ENCODE measurements at places on chromosomes 5 and 9.

DNA sequence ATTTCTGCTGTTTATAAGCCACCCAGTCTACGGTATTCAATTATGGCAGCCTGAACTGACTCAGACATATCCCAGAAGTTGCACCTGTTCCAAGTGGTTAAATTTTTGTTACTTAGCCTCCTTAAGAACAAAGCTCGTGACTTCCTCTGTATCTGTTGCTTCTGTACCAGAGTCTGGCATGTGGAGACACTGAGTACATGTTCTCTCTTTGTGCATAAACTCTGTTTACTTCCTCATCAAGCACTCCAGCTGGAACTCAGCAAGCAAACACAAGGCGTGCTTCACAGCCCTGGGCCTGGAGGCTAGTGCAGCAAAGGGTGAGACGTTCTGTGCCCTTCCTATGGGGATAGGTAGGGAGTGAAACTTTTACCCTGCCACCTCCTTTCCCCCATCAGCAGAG lies 19.0 kb downstream of the C9orf152 start:
- no peak for DNase-seq

GRCh38 chr5:110201791-110202190 lies 512.1 kb downstream of the MAN2A1 start:
- DNase-seq, result no peak

DNA sequence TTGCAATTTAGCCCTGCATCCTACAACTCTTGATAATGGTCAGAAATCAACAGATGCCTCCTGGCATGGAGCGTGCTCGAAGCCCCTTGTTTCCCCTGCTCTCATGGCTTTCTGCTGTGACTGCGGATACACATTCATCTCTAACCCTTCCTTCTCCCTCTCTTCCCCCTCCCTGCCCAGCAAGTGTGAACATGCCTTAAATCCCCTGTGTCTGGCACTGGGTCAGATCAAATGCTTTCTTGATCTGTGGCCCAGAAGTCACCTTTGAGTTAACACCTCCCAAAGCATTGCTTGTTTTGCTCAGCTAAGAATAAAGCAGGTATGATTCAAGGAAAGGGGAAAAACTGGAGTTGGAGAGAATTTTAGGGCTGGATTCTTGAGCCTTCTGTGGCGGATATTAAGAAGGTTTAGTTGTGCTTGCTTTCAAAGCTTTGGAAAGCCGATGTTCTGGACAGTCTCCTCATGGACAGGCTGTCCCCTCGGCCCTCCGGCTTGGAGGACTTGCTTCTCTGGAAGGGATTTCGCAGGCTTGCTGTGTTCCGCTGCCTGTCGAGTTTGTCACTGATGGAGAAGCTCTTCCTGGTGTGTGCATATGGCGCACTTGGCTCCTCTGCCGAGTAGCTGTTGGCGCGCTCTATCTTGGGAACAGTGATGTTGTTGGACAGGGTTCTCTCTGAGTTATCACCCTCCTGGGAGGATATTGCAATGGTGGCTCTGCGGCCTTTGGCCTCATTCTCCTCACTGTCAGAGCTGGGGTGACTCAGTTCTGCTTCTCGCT lies 121.3 kb upstream of the KLF9 start:
- DNase-seq, result no peak

DNA sequence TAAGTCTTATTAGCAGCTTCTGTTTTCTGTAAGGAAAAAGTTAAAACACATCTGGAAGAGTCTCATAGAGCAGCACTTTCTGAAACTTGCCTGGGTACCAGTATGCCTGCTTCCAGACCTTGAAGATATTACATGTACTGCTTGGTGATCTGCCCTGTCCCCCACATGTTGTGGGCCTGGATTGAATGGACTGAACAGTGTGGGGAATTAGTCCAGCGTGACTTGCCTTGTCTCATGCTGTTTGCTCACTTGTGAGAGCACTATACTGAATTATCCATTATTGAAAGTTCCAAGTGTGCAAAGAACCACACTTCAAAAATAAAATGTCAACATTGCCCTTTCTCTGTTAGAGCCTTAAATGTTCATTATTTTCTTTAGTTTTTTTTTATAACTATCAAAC lies 8.9 kb downstream of the CTNNA1 start:
- DNase-seq, result no peak

- DNase-seq, result no peak
Measured at GRCh38 chr5:65702036-65702435, 19.9 kb downstream of the SGTB start.

- no peak for DNase-seq
Measured at GRCh38 chr9:92965061-92965758, 17.9 kb downstream of the FGD3 start.

GRCh38 chr5:7970816-7971215 lies 101.9 kb downstream of the MTRR start:
- DNase-seq, result no peak

GRCh38 chr5:153797484-153797883 lies 241.2 kb downstream of the FAM114A2 start:
- DNase-seq, result no peak

GRCh38 chr5:141814064-141814964 lies 63.9 kb downstream of the PCDH1 start:
- no peak for DNase-seq

DNA sequence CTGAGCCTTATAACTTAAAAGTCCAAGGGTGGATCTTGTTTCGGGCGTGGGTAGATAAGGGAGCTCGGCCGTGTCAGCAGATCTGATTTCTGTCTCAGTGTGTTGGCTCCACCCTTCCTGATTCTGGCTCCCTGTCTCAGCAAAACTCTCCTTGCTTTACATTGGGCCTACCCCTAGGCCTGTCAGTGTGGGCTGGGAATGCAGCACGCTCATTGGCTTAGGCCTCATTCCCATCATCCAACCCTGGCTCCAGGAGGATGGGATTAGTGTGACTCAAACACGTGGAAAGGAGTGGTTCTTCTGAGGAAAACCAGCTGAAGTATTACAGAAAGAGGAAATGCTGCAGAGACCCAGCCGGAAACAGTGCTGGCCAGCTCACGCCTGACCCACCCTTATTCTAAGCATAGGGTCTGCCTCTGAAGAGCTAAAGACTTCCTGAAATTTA lies 59.9 kb downstream of the ZFAND5 start:
- DNase-seq, result no peak

- DNase-seq, result no peak
Measured at GRCh38 chr5:124194282-124194681, 552.2 kb downstream of the ZNF608 start.

Measured in astrocyte of the spinal cord (primary cell).